Spinal cord (tissue), 10 donors: ENCODE measurements at places on chromosomes 6 and 20. TPM values are rescaled to one million over a fixed set of nuclear protein-coding genes. Genes with fewer than 3 reads are reported as not detected.

The NTSR1 gene
- total RNA-seq: 2.6 TPM

The GPX5 gene
- not detected for total RNA-seq

The ID4 gene
- total RNA-seq: 109 TPM

The MCUR1 gene
- total RNA-seq: 20.6 TPM

The SOX4 gene
- 46.9 TPM for total RNA-seq

The C20orf202 gene
- 0.99 TPM for total RNA-seq

The MYLK2 gene
- 0.79 TPM for total RNA-seq

The SFTA2 gene
- total RNA-seq: not detected

The LAMA2 gene
- 126 TPM for total RNA-seq
